ENCODE measurements at places on chromosomes 13 and 19.

GRCh38 chr19:46634045-46634655, 1.9 kb downstream of the GNG8 start:
- peak; percentile 96 for DNase-seq

DNA sequence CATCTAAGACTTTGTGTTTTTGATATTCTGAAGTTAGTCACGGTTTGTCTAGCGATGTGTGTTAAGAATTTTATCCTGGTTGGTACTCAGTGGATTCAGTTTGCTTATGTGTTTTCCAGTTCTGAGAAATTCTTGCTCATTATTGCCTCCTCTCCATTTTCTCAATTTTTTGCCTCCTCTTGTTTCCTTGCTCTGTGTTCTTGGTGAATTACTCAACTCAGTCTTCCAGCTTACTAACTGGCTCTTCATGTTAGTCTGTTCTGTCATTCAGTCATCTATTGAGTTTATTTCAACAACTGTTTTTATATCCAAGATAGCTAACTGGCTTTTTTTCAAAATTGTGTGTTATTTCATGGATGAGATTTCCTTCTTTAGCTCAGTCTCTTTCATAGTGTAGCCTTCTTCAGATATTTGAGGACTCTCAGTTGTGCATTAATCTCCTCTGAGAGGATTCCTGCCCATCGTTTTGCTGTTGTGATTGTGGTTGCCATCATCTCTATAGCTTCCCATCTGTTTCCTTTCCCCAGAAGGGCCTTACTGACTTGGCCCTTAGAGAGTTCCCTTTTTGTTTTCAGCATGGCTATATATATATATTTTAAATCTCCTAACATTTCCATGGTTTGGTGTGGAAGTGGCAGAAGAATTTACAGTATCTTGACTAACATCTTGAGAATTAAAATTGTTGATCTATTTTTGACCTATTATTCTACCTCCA, 6.2 kb downstream of the SETDB2 start:
- no peak for DNase-seq

DNA sequence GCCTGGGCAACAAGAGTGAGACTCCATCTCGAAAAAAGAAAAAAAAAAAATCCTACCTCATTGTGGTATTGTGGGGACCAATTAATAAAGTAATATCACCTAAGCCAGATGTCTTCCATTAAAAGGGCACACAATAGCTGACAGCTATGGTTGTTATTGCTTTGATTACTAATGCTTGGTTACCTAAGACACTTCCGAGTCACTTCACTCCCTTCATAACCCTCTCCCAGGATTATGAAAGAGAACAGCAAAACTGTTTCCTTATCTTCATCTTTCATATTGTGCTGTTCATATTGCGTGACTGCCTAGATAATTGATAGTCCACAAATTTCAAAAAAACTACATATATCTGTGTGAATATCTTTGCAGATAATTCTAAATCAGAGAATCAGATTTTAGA, 10.3 kb upstream of the HSPH1 start:
- no peak for DNase-seq

DNA sequence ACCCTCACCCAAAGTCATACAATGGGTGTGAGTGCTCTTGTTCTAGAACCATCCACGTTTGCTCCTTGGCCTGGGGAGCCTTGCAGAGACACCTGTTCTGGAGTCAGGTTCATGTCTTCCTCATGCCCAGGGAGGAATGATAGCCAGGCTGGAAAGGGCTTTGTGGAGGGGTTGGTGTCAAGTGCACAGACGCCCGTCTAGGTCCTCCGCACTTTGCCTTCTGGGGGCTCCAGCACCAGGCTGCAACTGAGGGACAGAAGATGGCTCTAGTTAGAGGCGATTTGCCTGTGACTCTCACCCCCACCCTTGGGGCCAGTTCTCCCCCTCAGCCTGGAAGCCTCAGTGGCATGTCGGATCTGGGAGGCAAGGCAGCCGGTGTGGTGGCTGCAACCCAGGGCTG, 47.2 kb upstream of the ZNF536 start:
- no peak for DNase-seq

DNA sequence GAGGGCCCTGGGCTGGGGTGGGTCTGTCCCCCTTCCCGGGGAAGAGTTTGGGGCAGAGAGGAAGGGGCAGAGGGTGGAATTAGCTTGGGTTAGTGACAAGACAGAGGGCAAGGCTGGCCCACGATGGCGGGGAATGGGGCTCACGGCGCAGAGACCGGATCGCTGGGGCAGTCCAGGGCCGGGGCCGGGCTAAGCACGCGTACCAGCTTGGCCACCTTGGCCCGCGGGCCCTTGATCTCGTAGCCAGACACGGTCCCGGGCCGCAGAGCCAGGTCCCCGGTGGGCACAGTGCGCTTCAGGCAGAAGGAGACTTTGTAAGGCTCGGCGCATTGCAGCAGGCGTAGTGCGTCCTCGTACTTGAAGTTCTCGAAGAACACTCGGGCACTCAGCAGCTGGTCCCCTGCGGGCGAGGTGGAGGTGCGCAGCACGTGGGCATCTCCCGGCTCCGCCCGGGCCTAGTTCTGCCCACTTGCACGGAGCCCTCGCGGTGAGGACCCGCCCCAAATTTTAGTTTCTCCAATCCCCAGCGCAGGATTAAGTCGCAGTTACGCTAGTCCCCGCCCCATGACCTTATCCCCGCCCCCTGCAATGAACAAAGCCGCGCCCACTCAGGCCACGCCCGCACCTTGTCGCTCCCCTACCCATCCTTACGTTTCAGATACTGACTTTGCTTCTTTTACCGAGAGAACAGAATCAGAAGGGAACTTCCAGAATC, 8.6 kb upstream of the HIPK4 start:
- DNase-seq: peak; percentile 61

- DNase-seq: no peak
Measured at GRCh38 chr19:10344780-10345179, 5.4 kb upstream of the ICAM3 start.

DNA sequence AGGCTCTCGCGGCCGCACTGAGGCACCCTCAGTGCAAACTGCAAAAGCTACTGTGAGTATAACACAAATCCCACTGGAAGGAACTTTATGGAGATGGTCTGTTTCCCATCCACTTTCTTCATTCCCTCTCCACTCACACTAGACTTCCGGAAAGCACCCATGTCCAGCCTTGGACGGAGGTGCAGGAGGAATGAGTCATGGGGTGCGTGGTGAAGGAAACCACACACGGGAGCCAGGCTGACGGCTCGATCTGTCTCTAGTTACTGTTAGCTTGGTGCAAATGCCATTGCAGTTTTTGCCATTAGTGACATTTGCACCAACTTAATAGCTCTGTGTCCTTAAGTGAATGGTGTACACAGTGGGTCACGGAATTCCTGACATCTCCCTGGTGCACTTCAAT, 14.6 kb downstream of the NLRP8 start:
- no peak for DNase-seq

DNA sequence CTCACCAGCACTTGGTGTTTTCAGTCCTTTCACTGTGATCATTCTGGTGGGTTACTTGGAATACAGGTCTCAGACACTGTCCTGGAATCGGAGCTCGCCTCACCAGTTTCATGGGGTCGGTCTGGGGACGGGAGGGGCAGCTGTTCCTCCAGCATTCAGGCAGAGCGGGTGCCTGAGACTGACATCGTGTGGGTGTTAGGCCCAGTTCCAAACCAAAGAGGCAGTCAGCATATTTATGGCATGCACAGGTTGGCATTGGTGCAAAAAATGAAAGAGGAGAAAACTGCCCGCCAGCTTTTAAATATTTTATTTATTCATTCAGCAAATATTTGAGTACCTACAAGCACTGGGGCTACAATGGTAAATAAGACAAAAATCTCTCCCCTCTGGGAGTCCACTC, 20.1 kb downstream of the PLEKHF1 start:
- DNase-seq: no peak

GRCh38 chr13:107422421-107422820, 792.9 kb downstream of the LIG4 start:
- DNase-seq: no peak

- peak; percentile 98 for DNase-seq
Measured at GRCh38 chr19:38336638-38337359, 1.2 kb downstream of the CATSPERG start.

DNA sequence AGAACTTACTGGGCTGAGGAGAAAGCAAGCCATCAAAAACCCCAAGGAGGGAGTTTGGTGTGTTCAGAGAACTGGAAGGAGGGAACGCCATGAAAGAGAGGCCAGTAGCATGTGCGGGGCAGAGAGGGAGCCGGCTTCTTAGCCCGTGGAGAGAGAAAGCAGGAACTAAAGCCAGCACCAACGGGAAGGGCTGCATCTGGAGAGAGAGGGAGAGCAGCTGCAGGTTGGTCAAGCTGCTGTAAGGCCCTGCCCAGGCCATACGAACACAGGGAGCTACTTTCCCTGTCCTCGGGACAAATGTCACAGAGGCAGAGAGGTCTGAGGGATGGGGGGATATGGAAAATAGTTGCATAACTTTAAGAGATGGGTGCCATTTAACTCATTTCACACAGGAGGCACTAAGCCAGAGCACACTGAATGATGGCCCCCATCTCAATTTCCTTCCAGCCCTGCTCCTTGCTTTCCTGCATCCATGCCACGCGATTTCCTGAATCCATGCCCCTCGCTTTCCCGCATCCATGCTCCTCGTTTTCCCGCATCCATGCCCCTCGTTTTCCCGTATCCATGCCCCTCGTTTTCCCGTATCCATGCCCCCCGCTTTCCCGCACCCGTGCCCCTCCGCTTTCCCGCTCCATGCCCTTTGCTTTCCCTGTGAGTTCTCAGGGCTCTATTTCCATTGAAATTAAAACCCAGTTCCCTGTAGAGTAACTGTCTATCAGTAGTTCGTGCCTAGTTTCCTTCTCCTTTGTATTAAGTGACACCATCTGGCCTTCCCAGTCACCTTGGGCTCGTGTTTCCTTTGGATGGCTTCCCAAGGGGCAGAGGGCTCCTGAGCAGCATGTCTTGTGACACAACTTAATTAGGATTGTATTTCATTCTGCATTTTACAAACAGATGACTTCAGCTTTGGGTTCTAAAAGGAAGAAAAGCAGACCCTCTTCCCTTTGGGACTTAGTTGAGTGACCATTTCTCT, 31.5 kb upstream of the TPT1 start:
- no peak for DNase-seq

- DNase-seq: no peak
Measured at GRCh38 chr13:97324115-97324514, 102.0 kb downstream of the MBNL2 start.

Data from activated CD8-positive, alpha-beta memory T cell treated with anti-CD3 and anti-CD28 coated beads, Interleukin-2, amount 10 ng/mL, durations not matched to agents 7 days and 5 days (primary cell).